ENCODE measurements at places on chromosomes 12 and 14. TPM values are rescaled to one million over a fixed set of nuclear protein-coding genes. Genes with fewer than 3 reads are reported as not detected.

Gene FGD6
- total RNA-seq, result 28.8 TPM

GRCh38 chr12:82886671-82887340 is 200.1 kb downstream of the TMTC2 start:
- no peak overlapping the region for H3K4me3 ChIP-seq
- DNase-seq, result no peak
- no peak overlapping the region for H3K27ac ChIP-seq
- no peaks in the 10 kb centered on the region for H3K36me3 ChIP-seq

Gene CPM
- 165 TPM for total RNA-seq

DNA sequence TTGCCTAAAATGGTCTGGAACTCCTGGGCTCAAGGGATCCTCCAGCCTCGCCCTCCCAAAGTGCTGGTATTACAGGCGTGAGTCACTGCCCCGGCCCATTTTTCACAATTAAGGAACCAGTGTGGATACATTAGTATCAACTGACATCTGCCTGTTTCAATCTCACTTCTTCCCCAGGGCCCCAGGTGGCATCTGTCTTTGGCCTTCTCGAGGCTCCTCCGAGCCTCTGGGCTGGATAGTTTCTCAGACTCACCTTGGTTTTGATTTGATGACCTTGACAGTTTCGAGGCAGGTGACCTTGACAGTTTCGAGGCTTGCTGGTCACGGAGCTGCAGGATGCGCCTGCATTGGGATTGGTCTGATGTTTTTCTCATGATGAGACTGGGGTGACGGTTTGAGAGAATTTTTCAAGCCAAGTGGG is 41.0 kb upstream of the NCOR2 start:
- no peak overlapping the region for H3K4me3 ChIP-seq
- no peaks in the 10 kb centered on the region for H3K27me3 ChIP-seq
- no peaks in the 10 kb centered on the region for H3K36me3 ChIP-seq

Gene PMCH
- not detected for total RNA-seq

- H3K4me1 ChIP-seq, result no peaks in the 10 kb centered on the region
- no peak overlapping the region for H3K4me3 ChIP-seq
- no peak for DNase-seq
- no peak overlapping the region for H3K27ac ChIP-seq
These were observed 308.3 kb upstream of the RGS6 start for GRCh38 chr14:71623939-71624338.

Gene FOXA1
- 20.6 TPM for total RNA-seq

DNA sequence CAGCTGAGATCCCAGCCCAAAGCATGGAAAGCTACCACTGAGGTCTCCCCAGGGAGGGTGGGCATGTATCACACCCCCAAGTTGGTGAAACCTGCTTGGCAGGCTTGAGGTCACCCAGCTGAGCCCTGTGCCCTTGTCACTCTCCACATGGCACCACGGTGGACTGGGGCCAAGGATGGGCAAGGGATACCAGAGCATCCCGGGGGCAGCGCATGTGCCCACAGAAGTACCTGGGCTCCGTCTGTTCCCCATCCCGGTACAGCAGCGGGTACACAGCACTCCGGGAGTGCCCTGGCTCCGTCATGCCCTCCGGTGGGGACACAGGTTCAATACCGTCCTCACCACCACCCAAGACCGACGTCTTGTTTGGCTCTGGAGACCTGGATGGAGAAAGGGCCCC is 38.0 kb downstream of the RFLNA start:
- H3K27me3 ChIP-seq, result no peaks in the 10 kb centered on the region
- no peak overlapping the region for H3K27ac ChIP-seq
- peaks cover 94% of the 10 kb centered on the region for H3K36me3 ChIP-seq
- DNase-seq, result no peak
- no peaks in the 10 kb centered on the region for H3K4me1 ChIP-seq

DNA sequence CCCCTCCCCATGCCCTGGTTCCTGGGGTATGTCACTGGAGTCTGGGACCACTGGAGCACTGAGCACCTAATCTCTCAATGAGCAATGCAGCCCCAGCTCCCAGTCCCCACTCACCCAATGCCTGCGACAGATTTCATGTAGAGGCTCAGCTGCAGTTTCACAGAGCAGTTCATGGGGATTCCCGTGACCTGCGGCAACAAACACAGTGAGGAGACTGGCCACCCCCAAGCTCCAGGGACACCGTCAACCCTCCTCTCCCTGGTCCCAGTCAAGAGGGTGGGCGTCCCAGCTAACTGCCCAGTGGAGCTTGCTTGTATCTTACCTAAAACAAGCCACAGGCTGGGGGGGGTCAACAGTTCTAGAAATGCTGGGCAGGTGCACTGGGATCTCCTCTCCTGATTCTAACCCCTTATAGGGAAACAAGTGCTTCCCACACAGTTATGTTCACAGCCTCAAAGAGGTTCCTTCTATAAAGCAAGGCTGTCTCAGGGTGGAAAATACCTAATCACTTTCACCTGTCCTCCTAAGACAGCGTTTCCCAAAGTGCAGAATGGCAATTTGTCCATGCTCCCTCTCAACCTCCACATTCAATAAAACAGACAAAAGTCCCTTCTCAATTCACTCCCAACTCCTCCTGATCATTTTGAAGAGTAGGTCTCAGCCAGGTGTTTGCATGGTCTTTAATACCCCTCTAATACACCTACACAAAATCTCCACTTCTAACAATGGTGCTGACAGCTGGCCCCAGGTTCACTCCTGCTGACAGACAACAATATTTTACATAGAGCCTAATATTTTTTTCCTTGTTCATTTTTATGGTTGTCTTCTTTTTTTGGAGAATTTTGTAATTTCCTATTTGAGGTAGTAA is 68.3 kb downstream of the SCARB1 start:
- H3K4me1 ChIP-seq, result no peaks in the 10 kb centered on the region
- no peak overlapping the region for H3K27ac ChIP-seq
- H3K4me3 ChIP-seq, result no peak overlapping the region
- no peaks in the 10 kb centered on the region for H3K27me3 ChIP-seq

GRCh38 chr14:55339770-55340169 is 68.5 kb downstream of the FBXO34 start:
- peaks cover 20% of the 10 kb centered on the region for H3K4me1 ChIP-seq
- H3K36me3 ChIP-seq, result no peaks in the 10 kb centered on the region
- no peak for DNase-seq
- H3K27ac ChIP-seq, result no peak overlapping the region

Gene FAM186B
- 0.75 TPM for total RNA-seq

Gene IL31
- total RNA-seq, result not detected

DNA sequence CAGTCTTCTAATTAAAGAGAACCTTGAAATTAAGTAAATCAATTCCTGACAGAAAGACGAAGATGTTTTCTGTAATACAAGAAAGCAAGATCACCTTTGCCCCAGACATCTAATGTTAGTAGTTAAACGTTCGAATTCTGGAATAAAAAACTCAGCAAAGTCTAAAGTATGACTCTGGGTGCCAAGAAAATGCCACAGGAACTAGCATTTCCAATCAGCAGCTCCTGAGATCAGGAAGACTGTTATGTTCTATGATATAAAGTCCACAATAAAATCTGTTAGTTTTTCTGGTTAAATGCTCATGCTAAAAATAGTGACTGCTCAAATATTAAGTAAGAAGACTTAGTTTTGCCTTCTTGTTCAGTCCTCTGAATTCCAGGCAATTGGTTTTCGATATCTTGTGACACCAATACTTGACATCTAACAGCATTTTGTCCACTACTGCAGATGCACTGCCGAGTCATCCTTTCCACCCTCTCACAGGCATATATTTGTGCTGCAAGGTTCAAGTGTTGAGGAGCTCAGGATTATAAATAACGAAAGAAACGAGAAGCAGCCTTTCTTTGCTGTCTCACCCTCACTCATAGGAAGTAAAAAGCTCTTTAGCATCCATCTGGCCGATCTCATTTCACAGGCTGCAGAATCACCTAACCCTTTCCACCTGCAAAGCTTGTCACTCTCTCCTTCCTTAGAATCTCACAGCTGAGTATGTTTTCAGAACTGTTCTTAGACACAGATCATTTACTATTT is 32.0 kb downstream of the SSH1 start:
- peaks cover 22% of the 10 kb centered on the region for H3K36me3 ChIP-seq
- DNase-seq, result no peak
- H3K27me3 ChIP-seq, result no peaks in the 10 kb centered on the region
- no peak overlapping the region for H3K4me3 ChIP-seq
- H3K4me1 ChIP-seq, result peaks cover 83% of the 10 kb centered on the region
- H3K27ac ChIP-seq, result peak overlapping the region; percentile 86

All from upper lobe of right lung (tissue), 1 donor.